CD4-positive, alpha-beta T cell treated with Interleukin-17A for 1 hour (primary cell): ENCODE measurements at places on chromosomes 16 and 17.

DNA sequence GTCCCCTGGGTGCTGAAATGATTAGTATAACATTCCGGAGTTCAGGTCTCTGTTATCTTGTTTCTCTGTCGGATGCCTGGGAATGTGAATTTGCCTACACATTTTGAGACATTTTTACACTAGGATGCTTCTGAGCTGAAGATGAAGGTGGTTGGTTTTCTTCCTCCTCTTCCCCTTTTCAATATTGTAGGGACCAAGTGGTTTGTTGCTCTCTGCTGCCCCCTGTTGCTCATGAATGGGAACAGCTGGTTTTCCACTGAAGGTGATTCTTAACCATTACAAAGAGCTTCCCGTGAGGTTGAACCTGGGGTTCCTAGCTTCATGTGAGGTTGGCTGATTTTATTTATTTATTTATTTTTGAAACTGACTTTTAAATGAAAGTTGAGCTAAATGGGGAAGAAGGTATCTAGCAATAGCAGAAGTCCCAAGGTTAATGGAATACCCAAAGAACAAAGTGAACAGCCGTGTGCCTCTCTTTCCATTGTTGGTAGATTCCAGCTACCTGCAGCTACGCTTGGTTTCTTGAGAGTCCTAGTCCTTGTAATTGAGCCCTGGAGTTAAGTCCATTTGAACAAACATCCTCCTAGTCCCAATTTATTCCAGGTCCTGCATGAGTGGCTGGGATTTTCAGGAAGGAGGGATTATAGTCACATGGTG lies 983.9 kb upstream of the EEF2KMT start:
- DNase-seq = no peak

GRCh38 chr16:12054396-12054795 lies 77.9 kb downstream of the SNX29 start:
- no peak for DNase-seq

DNA sequence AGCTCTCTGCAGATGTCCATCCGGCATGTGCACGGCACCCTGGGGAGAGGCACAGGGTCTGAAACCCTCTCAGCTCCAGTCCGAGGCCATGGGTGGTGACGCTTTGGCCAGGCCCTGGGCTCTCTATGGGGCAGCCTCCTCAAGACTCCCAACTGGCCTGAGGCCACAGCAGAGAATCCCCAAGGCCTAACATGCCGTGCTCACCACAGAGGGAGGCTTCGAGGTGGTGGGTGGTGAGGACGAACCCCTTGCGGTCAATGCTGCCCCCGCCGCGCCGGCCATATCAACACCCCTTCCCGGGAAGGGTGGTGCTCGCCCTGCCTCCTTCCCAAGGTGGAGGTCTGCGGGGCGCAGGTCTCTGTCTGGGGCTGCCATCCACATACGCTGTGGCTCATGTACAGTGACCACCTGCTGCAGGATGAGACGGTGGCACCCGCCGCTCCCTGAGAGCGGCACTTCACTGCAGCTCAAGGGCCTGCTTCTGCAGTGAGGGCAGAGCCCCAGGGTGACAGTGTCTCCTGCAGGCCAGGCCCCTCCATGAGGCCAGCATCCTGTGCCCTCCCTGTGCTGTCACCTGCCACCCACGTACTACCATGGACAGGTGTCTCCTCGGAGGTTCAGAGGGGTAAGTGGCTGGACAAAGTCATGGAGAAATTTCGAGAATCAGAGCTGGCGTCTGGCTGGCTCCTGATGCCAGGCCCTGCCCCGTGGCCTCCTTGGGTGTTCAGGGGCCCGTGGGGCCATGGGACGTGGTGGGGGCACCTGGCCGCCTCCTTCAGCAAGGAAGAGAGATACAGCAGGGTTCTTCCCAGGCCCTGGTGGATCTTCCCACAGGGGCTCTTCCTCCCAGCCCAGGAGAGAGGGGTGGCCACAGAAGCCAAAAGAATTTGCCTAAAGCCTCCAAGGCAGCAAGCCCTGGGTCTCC lies 54.6 kb upstream of the ACSF3 start:
- no peak for DNase-seq

GRCh38 chr16:63361032-63361624 lies 1324.9 kb upstream of the CDH8 start:
- no peak for DNase-seq

DNA sequence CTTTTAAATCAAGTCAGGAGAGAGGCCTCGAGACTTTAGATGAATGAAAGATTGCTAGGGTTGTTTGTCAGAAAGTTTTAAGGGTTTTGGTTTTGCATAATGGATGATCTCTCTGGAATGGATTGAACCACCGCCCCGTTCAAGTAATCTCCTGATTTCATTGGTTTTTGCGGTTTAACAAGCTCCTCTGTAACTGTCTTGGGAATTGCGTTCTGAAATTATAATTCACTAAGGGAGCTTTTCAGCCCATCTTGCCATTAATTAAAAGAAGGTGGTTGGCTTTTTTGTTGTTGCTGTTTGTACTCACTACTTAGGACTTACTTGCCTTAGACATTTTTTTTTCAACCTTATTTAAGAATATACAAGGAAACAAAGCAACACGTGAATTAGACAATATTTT lies 8.8 kb downstream of the HS3ST4 start:
- no peak for DNase-seq

- no peak for DNase-seq
These were observed 61.1 kb upstream of the NOL11 start for GRCh38 chr17:67656494-67657203.

- DNase-seq = no peak
These were observed 6.3 kb downstream of the PDF start for GRCh38 chr16:69324013-69324531.

GRCh38 chr17:2837147-2837561 lies 40.9 kb downstream of the RAP1GAP2 start:
- DNase-seq = peak; percentile 62

- no peak for DNase-seq
These were observed 32.4 kb upstream of the JPH3 start for GRCh38 chr16:87569601-87570571.

DNA sequence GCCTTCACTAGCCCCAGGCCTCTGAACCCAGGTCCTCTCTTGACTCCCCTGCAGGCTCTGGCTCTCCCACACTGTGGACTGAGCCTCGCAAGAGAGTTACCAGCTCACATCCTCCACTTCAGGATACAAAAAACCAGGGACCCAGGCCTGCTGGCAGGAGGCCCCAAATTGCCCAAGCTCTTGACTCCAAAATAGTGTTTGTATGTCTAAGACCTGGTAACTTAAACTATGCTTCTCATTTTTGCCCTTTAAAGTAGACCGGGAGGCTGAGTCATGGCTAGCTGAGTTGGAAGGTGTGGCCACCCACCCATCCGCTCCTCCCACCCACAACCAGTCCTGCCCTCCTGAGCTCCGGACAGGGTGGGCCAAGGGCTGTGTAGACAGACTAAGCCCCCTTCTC lies 250.0 kb downstream of the SOX9 start:
- DNase-seq = no peak

- DNase-seq = no peak
These were observed 202.2 kb upstream of the CHMP6 start for GRCh38 chr17:80789356-80789902.

- DNase-seq = no peak
These were observed 8.0 kb upstream of the WFDC1 start for GRCh38 chr16:84286578-84287240.

GRCh38 chr17:44144966-44145739 lies 3.4 kb downstream of the HROB start:
- no peak for DNase-seq

DNA sequence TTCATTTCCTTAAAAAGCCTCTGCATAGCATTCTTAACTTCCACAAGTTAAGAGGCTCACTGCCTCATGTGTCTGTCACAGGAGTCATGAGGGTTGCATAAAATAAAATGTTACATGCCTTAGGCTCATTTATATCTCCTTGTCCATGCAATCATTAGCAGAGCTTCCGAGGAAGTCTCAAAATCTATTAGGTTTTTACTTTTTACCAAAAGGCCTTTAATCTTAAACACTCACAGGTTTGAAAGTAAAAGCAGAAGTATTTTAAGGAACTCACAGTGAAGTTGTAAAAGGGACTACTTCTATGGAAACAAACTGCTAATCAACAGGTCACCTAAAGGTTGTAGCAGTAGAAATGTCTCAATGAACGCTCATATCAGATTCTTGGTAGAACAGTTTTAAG lies 5.2 kb upstream of the ATP6V0A1 start:
- DNase-seq = no peak

DNA sequence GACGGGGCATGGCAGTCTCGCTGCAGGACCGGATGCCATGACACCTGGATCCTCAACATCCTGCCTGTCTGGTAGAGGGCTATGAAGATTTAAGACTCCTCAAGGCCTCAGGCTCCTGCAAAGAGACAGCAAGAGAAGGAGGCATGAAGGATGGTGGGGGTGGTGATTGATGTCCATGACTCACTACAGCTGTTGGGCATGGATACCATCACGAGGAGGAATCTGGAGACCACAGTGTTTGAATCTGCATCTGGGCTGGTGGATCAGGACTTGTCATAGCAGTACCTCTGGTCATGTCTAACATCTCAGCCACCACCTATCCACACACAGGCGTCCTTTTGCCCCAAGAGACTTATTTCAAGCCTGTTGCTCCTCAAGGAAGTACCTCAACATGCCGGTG lies 50.2 kb upstream of the WSCD1 start:
- no peak for DNase-seq

- no peak for DNase-seq
These were observed 1.4 kb downstream of the CYB5D2 start for GRCh38 chr17:4144422-4144747.

GRCh38 chr17:78991017-78991738 lies 11.5 kb upstream of the LGALS3BP start:
- no peak for DNase-seq

GRCh38 chr17:18954321-18954720 lies 2.4 kb downstream of the SLC5A10 start:
- DNase-seq = no peak

DNA sequence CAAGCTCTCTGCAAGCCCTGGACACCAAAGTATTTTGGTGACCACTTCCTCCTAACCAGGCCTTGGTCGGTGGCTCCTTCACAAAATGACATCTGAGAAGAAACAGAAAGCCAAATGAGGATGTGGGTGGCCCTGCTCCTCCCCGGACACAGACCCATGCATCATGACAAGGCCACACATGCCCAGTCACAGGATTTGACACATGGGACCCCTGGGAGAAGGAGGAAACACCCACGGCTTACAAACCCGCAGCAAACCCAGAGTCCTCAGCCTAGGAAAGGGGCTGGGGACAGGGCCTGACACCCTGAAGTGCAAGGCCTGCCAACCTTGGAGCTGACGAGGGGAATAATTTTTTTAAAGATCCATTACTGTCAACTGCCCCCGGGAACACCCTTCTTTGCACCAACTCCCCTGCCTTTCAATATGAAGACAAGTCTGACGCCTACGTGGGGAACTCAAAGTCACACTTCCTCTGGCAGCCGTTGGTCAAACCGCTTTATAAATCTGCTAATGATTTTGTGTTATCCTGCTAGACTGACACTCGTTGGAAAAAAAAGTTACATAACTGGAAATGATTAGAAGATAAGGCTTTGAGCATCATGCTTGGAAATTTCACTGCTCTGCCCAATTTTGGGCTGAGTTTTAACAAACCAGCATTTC lies 41.3 kb downstream of the GAS7 start:
- peak; percentile 35 for DNase-seq

GRCh38 chr17:17231621-17232302 lies 5.2 kb downstream of the FLCN start:
- DNase-seq = no peak

GRCh38 chr16:57051696-57052228 lies 40.6 kb upstream of the CPNE2 start:
- DNase-seq = no peak
